Astrocyte (in vitro differentiated cells and primary cell): ENCODE measurements at places on chromosomes 5 and 9. TPM values are rescaled to one million over a fixed set of nuclear protein-coding genes. Genes with fewer than 3 reads are reported as not detected.
A peak's percentile ranks its signal among the peaks of the same experiment; 100 is the strongest.

GRCh38 chr5:11547730-11548129 is 356.5 kb downstream of the CTNND2 start:
- no peak for DNase-seq

GRCh38 chr5:179311091-179311470 is 34.2 kb downstream of the ADAMTS2 start:
- no peak for DNase-seq

DNA sequence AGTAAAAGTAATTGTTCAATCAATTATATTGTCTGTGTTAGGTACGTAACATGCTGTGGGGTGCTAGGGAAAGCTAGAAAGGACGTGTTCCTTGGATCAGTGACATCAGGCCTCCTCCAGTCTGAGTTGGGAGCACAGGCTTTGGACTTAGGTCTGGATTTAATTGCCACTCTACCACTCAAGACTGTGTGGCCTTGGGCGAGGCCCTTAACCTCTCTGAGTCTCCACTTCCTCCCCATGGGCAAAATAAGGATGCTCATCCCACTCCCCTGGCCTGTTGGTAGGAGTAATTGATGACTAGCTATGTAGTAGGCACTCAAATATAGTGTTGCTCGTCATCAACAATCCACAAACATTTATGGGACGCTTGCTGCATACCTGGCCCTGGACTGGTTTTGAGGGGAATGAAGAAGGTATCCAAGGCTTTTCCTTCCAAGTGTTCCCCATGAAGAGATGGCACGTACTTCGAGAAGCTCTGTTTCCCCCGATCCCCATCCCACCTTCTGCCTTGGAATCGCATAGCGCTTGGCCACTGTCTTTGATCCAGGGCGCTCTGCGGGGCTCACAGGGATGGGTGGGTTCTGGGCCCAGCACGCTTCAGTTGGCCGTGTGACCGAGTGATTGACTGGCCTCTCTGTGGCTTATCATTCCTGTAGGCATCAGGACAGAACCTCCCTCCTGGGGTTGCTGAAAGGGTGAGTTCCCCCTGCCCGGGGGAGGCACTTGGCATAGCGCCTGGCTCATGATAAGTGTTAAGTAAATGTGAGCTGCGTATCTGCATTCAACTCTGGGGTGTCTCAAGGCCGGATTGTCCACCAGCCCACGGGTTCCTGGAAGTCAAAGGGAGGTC is 8.1 kb downstream of the FGF18 start:
- DNase-seq: no peak

DNA sequence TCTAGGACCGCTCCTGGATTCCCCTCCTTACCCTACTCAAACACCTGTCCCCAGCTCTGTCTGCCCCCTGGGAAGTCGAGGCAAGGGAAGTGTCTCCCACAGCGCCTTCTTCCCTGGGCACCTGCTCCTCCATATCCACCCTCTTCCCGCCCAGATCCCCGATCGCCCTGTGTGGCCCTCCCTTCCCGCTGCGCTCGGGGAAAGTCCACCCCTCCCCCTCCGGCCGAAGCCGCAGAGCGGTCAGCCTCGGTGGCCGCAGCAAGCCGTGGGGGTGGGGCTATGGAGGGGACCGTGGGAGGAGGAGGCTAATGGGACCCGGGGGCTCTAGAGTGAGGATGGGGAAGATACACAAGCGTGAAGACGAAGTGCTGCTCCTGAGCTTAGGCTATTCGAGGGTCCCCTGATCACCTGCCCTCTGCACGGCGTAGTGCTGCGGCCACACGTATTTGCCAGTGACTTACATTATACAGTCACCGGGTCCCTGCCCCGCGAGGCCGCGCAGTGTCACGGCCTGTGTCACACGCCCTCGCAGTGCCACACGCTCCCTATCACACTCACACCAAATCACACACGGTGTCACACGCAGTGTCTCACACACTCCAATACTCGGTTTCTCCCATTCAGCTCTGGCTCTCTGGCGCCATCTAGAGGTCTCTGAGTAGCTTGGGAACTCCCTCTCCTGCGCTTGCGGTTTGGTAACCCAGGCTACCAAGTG is 658 bp upstream of the PCDH1 start:
- DNase-seq: peak; percentile 61

DNA sequence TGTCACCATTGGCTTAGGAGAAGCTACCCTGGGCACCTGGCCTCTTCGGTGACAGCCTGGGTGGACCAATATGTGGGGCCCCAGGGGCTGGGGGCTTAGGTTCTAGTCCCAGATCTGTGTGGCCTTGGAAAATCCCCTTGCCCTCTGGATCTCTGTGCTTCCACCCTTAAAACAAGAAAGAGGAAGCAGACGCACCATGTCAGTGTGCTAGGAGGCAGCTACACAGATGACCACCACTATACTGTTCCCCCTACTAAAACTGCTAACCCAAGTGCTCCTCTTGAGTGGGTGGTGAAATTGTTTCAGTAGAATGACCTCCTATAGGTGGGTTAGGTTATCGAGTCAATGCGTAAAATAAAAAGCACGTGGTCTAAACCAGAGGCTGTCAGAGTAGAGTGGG is 31.0 kb downstream of the AFAP1L1 start:
- DNase-seq: no peak

- DNase-seq: no peak
Measured at GRCh38 chr9:102106439-102106838, 368.0 kb upstream of the GRIN3A start.

DNA sequence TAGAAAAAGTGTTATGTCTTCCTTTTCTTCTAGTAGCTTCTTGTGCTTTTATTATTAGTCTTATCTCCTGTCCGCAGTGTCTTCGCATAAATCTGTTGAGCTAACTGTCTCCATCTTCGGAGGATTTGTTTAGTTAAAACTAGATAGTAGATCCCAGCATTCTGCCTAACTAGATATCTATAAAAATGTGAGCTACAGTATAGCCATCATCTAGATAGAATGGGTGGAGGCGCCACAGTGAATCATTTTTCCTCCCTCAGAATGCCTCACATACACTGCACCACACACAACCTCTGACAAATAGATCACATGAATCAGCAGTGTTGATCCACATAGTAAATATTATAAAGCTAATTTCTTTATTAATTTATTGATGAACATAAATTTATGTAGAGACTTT is 220.3 kb upstream of the GAS1 start:
- DNase-seq: no peak

DNA sequence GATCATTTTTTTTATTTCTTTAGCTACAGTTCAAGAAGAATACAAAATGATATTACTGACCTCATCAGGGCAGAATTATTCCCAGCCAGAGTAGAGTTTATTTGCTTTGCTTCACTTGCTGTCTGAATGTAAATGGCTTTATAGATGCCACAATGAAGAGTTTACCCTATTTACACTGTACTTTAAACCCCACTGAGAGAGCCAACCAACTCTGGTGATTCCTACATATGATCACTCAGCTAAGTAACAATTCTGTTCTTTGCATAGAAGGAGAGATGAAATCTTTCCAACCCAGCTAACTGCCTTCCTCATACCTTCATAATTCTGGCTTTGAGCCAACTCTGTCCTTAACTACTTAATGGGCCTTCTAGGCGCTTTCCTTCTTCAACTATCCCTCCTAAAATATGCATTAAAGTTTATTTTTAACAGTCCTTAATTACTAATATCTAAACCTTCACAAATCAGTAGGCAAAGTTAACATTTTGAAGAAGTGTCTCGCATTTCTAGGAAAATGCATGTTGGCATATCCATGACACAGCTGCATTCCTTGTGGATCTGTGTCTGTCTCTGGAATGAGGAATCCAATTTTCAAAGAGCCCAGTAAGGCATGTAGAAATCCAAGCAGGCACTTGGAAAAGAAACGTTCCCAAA is 284.8 kb upstream of the GRAMD2B start:
- peak; percentile 62 for DNase-seq

DNA sequence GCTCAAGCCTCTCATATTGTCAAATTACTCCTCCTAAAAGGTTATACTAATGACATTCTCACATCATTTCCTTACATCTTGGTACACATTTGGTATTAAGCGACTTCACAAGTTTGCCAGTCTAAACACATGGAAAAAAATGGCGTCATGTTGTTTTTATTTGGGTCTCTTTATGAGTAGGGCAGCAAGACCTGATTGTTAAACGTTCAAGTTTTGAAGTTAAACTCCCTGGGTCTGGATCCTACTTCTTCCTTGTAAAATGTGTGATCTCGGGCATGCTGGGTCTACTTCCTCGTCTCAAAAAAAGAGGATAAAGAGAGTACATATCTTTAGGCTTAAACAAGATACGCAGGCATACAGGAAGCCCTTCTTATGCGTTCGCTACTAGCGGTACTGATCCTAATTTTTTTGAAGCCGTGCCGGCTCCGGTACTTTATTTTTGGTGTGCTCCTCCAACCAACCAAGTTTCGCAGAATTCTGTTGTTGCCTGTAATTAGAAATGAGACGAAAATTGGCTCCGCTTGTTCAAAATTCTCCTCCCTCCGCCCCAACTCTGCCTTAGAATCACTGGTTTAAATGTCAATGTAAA is 596 bp upstream of the CDC37L1 start:
- DNase-seq: no peak

DNA sequence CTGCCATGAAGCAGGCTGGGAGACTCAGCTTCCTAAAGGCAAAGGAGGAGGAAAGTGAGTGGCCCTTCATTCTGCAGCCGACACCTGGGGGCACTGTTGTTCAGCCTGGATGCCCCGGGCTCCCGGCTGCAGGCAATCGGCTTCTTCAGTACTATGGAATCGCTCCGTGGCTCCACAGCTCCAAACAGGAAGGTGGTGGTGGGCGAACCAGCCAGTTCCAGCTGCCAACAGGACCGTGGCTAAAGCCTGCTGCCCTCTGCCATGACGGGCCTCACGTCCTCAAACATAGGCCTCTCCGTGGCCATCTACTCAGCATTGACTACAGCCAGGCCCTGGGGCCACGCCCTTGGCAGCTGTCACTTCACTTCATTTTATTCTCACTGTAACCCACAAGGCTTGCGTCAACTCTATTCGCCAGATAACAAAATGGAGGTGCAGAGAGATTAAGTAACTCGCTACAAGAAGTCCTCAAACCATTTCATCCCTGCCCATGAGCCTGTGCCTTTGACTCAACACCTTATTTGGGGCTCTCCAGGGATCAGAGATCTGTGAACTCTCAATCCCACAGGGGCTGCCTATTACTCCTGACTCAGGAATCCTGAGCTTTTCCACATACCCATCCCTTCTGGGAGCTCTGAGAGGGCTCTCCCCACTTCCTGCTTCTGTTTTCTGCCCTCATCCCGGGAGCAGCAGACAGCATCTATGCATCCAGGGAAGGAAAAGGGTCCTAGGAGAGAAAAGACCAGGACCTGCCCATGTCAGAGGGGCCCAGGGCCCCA is 38.0 kb downstream of the PAX5 start:
- peak; percentile 26 for DNase-seq

DNA sequence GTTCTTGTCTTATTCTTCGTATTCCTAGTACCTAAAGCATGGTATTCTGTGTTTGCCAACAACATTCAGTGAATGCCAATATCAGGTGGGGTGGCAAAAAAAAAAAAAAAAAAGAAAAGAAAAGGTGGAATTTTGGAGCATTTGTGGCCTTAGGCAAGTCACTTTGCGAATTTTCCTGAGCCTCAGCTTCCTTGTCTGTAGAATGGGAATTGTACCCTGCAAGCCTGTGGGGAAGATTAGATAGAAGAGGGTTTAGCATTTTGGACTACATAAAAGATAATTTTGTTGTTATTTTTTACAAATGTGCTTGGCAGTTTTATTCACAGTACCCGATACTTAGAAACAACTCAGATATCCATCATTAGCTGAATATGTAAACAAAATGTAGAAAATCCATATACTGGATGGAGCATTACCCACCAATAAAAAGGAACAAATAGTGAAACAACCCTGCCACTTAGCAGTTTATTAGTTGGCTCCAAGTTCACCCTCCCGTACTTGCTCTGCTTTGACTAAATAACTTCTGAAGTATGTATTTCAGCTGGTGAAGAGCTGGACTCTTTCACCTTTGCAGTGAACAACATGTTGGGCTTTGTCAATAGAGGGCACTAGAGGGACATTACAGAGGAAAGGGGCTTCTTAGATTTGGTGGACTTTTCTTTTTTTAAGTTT is 13.6 kb downstream of the UBE2D2 start:
- DNase-seq: peak; percentile 13

DNA sequence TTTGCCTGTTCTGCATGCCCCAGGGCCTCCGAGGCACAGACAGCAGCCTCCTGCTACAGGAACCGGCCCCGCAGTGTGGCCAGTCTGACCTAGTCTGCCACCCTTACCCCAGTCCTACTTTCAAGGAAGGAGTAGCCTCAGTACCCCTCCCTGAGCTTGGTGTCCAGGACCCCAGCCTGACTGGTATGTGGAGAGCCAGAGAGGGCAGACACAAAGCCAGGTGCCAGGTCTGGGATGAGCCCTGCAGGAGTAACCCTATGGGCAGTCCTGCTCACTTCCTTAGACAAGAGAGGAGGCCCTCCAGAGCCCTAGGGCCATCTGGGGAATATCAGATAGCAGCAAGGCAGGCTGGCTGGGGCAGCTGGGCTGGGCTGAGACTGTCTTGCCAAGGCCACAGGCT is 67.8 kb downstream of the NRG2 start:
- no peak for DNase-seq

DNA sequence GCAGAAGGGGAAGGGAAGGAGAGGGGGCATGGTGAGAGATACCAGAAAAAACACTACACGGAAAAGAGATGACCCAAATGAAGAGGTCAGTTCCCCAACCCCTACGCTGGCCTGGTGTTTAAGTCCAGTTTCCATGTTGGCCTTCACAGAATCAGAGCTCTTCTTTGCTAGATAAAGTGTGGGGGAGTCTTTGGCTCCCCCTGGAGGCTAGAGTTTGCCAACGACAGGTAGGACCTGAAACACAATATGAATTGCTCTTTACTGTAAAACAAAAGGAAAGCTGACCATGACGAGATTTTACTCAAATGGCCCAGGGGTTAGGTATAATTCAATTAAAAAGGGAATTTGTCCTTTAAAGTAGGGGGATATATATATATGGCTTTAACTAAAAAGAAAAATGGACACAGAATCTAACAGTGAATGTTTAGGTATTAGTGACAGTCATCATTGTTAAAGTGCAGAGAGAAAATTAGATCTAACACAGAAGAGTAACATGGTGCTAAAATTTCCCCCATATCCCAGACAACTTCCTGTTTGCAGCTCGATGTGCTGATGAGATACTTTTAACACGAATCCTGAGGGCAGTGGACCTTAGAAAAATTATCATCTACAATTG is 92.0 kb downstream of the SV2C start:
- peak; percentile 6 for DNase-seq

GRCh38 chr5:111848476-111848875 is 91.5 kb upstream of the NREP start:
- peak; percentile 38 for DNase-seq

Gene ARHGEF28
- total RNA-seq: 8.1 and 8.5 TPM in 2 replicates

Gene ASS1
- 117 and 182 TPM in 2 replicates for total RNA-seq

Gene OTP
- total RNA-seq: 0.16 and 0.17 TPM in 2 replicates

Gene CCIN
- total RNA-seq: 1.1 and 1.9 TPM in 2 replicates
